ENCODE measurements at places on chromosomes 5 and 9. TPM values are rescaled to one million over a fixed set of nuclear protein-coding genes. Genes with fewer than 3 reads are reported as not detected.

IL3 gene
- not detected for total RNA-seq

TRPM3 gene
- total RNA-seq, result 0.11 TPM

MCTP1 gene
- 0.86 TPM for total RNA-seq

ELAVL2 gene
- not detected for total RNA-seq

C9orf153 gene
- total RNA-seq, result 0.91 TPM

MAMDC2 gene
- 16.9 TPM for total RNA-seq

PCDHGA7 gene
- total RNA-seq, result 10.6 TPM

EFNA5 gene
- total RNA-seq, result 20.1 TPM

HAVCR2 gene
- total RNA-seq, result 0.43 TPM

SPACA9 gene
- 3.4 TPM for total RNA-seq

SPATA31E1 gene
- not detected for total RNA-seq

IL7R gene
- 75.0 TPM for total RNA-seq

SLC23A1 gene
- total RNA-seq, result not detected

ANKRD33B gene
- total RNA-seq, result 4.4 TPM

EDIL3 gene
- total RNA-seq, result 442 TPM

CMBL gene
- total RNA-seq, result 14.4 TPM

HBEGF gene
- total RNA-seq, result 1.8 TPM

GABRA6 gene
- total RNA-seq, result not detected

FOXD4L3 gene
- not detected for total RNA-seq

PDCD1LG2 gene
- total RNA-seq, result 9.1 TPM

TAF11L14 gene
- total RNA-seq, result not detected

Measured in articular chondrocyte of knee joint (primary cell).